ENCODE measurements at places on chromosomes 5 and 9.
A peak's percentile ranks its signal among the peaks of the same experiment; 100 is the strongest.

- no peak for DNase-seq
Observed at GRCh38 chr9:22813529-22813928, 366.9 kb downstream of the DMRTA1 start.

DNA sequence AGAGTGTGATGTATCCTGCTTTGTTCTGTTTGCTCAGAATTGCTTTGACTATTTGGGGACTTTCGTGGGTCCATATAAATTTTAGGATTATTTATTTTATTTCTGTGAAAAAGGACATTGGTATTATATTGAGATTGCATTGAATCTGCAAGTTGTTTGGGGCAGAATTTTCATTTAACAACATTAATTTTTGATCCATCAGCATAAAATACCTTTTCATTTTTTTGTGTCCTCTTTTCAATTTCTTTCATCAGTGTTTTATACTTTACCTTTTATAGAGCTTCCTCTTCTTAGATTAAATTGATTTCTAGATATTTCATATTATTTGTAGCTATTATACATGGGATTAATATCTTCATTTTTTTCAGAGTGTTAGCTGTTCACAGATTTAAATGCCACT lies 40.8 kb upstream of the FBXL7 start:
- no peak for DNase-seq

DNA sequence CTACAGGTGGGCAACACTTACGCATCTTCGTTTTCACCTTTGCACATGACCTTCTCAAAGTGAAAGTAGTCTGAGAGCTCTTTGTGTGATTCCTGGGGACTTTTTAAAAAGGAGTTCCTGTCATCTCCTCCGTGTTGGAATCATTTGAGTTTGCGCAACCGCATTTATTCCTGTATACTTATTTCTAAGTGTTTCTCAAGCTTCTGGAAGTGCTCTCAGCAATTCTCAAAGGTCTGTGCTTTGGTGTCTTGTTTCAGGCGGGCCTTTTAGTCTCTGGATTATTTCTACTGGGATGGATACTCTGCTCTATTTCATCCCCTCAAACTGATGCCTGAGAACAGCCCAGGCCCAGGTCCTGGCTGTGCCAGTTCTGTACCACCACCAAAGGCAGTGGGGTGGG lies 226.5 kb upstream of the TUT7 start:
- no peak for DNase-seq

- no peak for DNase-seq
Observed at GRCh38 chr5:128305341-128305740, 221.8 kb downstream of the SLC12A2 start.

GRCh38 chr9:135069558-135070197 lies 17.8 kb upstream of the OLFM1 start:
- DNase-seq, result peak; percentile 18

DNA sequence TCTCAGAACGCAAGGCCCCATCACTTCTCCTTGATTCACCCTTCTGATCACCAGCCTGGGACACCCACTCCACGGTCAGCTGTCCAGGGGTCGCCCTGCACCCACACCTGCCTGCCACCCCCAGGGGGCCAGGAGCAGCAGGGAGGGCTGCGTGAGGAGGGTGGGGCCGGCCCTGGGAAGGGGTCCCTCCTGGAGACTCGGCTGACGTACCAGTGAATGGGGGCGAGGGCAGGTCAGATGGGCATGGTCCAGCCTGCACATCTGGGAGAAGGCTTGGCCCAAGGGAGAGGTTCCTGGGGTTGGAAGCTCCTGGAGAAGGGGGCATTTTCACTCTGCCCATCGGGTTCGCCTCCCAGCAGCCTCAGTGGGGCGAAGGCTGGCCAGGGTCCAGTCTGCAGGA lies 21.8 kb upstream of the SARDH start:
- no peak for DNase-seq

- DNase-seq, result no peak
Observed at GRCh38 chr5:111111956-111112355, 19.8 kb downstream of the WDR36 start.

DNA sequence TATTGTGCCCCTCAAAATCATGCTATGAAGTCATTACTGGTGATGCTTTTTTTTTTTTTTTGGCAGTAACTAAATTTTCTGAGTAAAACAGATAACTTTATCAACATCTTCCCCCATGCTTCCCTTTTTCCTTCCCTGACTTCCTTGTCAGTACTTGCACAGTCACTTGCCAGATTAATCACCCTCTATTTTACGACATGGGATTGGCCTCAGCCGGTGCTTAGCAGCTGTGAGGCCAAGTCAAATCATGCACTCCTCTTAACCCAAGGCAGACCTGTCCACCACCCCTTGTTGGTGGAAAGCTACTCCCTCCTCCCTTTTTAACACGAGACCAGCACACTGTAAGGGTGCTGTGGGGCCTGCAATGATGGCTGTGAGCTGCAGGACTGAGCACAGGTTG lies 118.0 kb upstream of the OTULINL start:
- DNase-seq, result no peak

DNA sequence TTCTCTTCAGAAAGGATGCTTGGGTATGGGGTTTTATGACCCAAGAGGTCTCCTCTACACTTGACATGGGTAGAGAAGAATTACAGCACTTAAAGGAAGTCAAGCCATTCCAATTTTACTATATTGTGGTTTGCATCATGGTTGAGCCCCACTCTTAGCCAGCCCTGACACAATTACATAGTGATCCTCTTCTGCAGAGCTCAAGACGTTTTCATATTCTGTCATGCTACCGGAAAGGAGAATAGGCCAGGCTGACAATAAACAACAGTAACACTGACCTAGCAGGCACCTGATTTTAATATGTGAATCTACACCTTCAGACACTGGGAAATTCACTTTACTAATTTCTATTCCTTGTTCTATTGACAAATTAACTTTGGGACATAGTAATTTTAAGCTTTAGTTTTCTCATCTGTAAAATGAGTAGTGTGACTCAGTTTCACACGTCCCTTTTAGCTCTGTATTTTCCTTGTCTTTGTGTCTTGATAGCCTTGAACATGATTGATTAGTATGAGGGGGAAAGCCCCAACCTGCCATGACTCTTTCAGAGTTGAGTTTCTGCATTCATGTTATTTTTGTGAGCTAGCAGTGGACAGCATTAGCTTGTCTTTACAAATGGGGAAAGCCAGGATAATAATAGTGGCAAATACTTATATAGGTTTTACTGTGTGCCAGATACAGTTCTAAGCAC lies 83.8 kb downstream of the SV2C start:
- DNase-seq, result no peak

DNA sequence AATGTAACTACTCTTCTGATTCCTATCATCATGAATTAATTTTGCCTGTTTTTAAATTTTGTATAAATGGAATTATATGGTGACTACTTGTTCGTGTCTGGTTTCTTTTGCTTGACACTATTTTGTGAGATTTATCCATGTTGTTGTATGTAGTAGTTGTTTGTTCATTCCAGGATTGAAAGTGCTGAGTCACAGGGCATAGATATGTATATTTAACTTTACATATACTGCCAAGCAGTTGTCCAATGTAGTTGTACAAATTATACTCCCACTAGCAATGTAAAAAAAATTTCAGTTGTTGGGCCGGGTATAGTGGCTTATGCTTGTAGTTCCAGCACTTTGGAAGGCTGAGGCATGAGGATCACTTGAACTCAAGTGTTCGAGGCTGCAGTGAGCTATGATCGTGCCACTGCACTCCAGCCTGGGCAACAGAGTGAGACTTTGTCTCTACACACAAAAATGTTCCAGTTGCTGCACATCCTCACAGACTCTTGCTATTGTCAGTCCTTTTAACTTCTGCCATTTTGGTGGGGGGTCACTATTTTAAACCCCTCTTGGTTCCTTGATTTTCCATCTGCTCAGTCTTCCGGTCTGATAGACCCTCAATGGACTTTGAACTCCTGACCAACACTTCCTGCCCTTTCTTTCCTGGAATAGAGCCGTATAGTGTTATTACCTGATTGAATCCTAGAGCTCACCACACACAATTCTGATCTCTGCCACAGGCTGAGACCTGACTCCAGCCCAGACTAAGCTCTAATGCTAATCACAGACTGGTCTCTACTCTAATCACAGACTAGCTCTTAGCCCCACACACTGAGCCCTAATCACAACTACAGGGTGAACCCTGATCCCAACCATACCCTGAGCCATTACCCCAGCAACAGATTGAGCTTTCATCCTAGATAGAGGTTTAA lies 69.3 kb upstream of the MELK start:
- no peak for DNase-seq

DNA sequence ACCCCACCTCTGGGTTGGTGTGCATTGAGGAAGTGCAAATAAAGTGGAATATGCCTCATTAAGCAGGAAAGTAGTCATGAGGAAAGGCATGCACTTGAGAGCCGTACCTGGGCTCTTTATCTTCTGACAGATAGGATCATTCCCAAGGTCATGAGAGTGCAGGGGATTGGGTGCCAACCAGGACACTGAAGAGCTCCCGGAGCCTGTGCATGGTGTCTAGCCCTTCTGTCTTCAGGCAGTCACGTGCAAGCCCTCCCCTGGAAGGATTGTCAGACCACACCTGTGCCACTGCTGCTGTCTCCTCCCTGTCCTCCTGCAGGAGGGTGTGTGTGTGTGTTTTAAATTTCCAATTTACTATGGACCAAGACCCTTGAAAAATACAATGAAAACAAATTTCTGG lies 69.6 kb downstream of the PDE8B start:
- no peak for DNase-seq

DNA sequence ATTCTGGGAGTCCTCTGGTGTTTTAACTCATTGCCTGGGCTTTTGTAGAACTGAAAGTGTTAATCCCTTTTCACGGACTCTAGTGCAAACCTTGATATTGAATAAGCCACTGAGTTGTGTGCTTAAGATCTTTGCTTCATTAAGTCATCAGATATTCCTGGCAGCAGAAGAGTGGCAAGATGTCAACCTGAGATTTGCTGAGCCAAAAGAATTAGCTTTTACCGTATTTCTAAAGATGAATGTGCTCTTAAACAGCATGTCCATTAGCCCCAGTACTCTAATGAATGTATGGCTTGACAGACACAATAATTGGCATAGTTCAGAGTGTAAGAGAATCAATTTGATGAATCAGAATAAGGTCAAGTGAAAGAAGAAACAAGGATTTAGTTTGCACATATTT lies 87.2 kb upstream of the CDH6 start:
- no peak for DNase-seq

GRCh38 chr5:171029401-171029800 lies 167.6 kb downstream of the RANBP17 start:
- no peak for DNase-seq

GRCh38 chr5:176955895-176956294 lies 50.7 kb downstream of the UIMC1 start:
- DNase-seq, result no peak

DNA sequence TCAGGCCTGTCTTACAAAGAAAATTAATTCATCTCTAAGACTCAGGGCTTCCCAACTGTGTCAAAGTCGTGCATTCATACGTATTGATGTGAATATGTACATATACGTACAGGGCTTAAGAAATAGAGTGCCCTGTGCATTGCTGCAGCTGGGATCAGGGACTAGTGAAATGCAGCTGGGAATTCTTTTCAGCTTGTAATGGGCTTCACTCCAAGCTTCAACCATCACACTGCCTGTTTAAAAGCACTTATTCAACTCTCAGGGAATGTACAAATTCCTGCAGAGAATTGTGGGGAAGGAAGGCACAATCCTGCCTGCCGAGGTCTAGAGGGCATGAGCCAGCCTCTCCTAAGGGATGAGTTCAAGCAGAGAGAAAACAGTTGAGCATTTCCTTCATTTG lies 59.6 kb upstream of the MAN2A1 start:
- no peak for DNase-seq

DNA sequence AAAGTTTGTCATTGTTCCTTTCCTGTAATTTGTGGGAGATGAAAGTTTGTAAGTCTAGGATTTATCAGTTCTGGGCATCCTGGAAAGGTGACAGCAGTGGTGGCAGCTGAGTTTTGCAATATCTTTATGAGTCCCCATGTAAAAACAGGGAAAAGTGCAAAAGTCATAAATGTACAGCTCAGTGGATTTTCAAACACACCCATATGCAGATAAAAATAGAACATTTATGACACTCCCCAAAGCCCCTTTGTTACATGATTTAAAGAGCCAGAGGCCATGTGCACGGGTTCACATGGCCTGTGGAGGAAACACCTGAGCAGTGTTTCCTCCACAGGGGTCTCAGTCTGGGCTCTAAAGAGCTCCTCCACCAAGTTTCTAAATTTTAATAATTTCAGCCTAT lies 6.3 kb downstream of the TMEM38B start:
- no peak for DNase-seq

GRCh38 chr5:68688547-68688946 lies 405.3 kb upstream of the SLC30A5 start:
- DNase-seq, result no peak

DNA sequence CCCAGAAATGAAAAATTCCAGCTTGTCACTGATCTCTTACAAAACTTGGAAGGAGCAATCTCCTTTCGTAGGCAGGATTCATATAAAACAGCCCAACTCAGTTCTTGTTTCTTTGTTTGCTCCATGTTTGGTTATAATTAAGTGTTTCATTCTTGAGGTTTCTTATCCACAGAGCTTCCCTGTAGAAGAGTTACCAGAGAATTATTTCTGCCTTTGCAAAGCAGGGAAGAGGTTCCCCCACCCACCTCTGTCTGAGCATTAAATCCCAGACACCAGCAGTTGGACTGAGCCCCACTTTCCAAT lies 34.1 kb upstream of the RAI14 start:
- DNase-seq, result no peak

DNA sequence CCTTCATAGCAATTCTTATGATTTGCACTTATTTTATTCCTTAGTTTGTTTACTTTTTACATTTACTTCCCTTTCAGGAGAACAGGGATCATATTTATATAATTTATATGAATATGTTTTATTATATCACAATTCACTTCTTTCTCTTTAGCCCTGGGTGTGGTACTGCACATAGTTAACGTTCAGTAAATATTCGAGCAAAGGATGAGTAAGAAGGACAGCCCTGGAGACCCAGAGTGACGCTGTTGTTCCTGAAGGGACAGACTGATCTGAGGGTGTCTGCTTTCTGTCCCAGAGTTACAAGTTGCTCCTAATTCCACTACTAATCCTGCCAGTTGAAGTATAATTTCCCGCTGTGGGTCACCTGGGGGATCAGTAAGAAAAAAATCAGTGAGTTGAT lies 366.1 kb downstream of the DMRT2 start:
- no peak for DNase-seq

GRCh38 chr5:113183694-113184093 lies 207.1 kb downstream of the DCP2 start:
- DNase-seq, result no peak

- DNase-seq, result peak; percentile 33
Observed at GRCh38 chr5:31825518-31826068, 186.7 kb downstream of the PDZD2 start.

GRCh38 chr5:62296998-62297397 lies 9.0 kb upstream of the KIF2A start:
- no peak for DNase-seq

GRCh38 chr9:116547729-116548426 lies 139.2 kb upstream of the TRIM32 start:
- DNase-seq, result no peak

GRCh38 chr5:95863383-95863757 lies 40.8 kb upstream of the GLRX start:
- DNase-seq, result no peak

All from activated T-cell treated with anti-CD3 and anti-CD28 coated beads, Interleukin-2, amount 50 U/mL, for 24 hours (primary cell).